ENCODE measurements at places on chromosomes 7 and 10. TPM values are rescaled to one million over a fixed set of nuclear protein-coding genes. Genes with fewer than 3 reads are reported as not detected.

Gene TES
- 128 TPM for total RNA-seq

Gene CPA2
- not detected for total RNA-seq

- DNase-seq: no peak
- H3K36me3 ChIP-seq: no peaks in the 10 kb centered on the region
- H3K4me3 ChIP-seq: no peak overlapping the region
- peak overlapping the region; percentile 79 for H3K27ac ChIP-seq
These were observed 11.6 kb downstream of the TMEM273 start for GRCh38 chr10:49176310-49177268.

- H3K27me3 ChIP-seq: peaks cover 31% of the 10 kb centered on the region
- no peaks in the 10 kb centered on the region for H3K36me3 ChIP-seq
- H3K4me3 ChIP-seq: no peak overlapping the region
- no peak overlapping the region for H3K27ac ChIP-seq
- H3K4me1 ChIP-seq: no peaks in the 10 kb centered on the region
These were observed 96.0 kb upstream of the IKZF1 start for GRCh38 chr7:50208378-50208982.

DNA sequence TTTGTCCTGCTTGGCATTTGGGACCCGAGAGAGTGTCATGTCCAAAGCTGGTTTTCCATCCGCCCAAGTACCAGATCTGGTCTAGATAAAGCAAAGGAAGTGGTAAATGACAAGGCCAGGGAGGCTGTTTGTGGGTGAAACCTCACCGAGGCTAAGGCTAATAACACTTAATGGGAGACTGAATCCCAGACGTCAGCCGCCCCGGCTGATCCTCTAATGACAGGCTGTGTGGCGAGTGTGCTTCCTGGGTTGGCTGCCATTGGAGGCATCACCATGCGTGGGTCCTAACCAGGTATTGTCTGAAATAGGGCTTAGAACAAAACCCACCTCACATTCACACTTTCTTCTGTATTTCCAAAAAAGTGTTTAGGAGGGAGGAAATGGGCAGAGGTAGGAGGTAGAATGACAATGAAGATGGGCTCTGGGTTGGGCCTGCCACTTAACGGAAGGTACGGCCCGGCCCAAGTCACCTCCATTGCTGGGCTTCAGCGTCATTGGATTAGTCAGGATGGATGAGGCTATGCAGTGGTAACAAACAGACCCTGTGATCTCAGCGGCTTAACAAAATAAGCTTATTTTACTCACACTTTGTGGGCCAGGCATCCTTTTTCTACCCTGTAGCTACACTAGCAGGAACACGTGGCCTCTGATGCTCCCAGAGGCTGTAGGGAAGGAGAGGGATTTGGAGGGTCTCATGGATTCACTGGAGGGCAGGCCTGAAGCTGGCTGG is 59.7 kb downstream of the PROSER2 start:
- H3K36me3 ChIP-seq: no peaks in the 10 kb centered on the region
- peak overlapping the region; percentile 9 for H3K4me3 ChIP-seq
- H3K27me3 ChIP-seq: no peaks in the 10 kb centered on the region
- peak overlapping the region; percentile 100 for H3K27ac ChIP-seq

DNA sequence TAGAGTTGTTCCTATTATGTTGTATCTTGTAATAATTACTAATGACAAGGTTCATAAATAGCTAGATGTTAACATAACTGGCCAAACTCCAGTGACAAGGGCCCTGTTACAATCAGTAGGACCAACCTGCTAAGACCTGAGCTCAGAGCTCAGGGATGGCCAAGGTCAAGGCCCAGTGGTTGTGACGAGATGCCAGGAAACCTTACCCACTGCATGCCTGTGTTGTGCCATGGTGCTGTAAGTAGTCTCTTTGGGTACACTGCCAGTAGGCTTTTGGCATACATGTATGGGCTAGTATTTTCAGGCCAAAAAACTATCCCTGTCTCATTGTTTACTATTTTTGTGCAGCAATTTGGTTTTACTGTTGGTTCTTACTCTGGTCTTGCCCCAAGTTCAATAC is 7.9 kb upstream of the IDI2 start:
- H3K27ac ChIP-seq: no peak overlapping the region
- H3K4me1 ChIP-seq: peaks cover 11% of the 10 kb centered on the region
- no peaks in the 10 kb centered on the region for H3K36me3 ChIP-seq
- no peaks in the 10 kb centered on the region for H3K27me3 ChIP-seq
- H3K4me3 ChIP-seq: no peak overlapping the region

DNA sequence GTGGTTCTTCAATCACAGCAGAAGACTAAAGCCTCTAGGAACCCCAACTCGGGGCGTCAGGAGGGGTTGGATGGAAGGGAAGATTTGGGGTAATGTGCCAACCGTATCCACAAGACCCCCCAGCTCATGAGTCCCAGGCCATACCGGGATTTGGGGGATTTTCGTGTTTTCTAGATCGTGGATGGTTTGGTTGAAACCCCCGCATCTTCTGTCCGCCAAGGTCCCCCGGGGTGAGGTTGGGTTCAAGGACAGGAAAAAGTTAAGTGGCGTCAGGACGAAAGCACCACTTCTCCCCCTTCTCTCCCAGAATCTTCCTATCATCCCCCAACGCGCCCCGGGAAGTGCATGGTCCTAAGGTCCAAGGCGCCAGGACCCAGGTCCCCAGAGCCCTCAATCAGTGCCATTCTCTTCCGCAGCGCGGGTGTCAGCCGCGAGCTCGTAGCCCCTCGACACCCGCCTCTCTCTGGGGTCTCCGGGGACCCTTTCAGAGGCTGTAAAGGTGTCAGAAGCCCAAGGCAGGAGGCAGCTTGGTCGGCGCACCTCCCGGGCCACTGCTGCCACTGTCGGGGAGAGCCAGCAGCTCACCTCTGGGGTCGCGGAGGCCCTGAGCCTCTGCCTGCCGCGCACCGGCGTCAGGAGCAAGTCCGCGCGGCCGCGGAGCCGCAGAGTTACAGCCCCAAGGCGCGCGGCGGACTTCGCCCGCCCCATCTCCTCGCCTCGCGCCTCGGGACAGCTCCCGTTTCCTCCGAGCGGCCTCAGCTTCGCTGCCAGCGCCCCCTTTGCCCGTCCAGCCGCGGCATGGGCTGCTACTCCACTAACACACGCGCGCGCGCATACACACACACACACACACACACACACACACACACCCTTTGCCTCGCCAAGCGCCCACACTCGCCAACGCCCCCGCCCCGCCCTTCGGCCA is 1.5 kb downstream of the MKX start:
- peak overlapping the region; percentile 86 for H3K4me3 ChIP-seq
- DNase-seq: peak; percentile 29
- H3K27ac ChIP-seq: no peak overlapping the region
- H3K4me1 ChIP-seq: peaks cover 16% of the 10 kb centered on the region
- H3K36me3 ChIP-seq: no peaks in the 10 kb centered on the region
- peaks cover 16% of the 10 kb centered on the region for H3K27me3 ChIP-seq

GRCh38 chr10:28722065-28722803 is 44.9 kb downstream of the BAMBI start:
- H3K27me3 ChIP-seq: no peaks in the 10 kb centered on the region
- peaks cover 21% of the 10 kb centered on the region for H3K4me1 ChIP-seq
- peak; percentile 35 for DNase-seq
- H3K27ac ChIP-seq: no peak overlapping the region

GRCh38 chr10:88913788-88914187 is 33.7 kb downstream of the STAMBPL1 start:
- no peaks in the 10 kb centered on the region for H3K27me3 ChIP-seq
- H3K4me3 ChIP-seq: no peak overlapping the region
- DNase-seq: no peak
- no peaks in the 10 kb centered on the region for H3K4me1 ChIP-seq
- no peak overlapping the region for H3K27ac ChIP-seq

DNA sequence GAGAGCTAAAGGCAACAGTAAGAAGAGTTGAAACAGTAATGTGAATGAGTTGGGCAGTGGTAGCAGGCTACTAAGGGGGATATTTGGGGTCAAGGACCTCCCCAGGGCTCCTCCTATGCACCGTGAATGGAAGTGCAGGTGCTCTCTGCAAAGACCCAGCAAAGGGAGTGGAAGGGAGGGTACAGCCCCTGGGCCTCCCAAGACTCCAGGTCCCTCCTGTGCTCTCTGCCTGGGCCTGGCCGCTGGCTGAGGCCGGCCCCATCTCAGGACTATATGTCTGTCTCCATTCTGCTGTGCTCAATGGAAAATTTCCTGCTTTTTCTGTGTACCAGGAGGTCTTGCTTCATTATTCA is 372.1 kb upstream of the MKI67 start:
- no peak overlapping the region for H3K27ac ChIP-seq
- no peaks in the 10 kb centered on the region for H3K36me3 ChIP-seq
- H3K4me1 ChIP-seq: no peaks in the 10 kb centered on the region
- H3K4me3 ChIP-seq: no peak overlapping the region
- H3K27me3 ChIP-seq: no peaks in the 10 kb centered on the region
- no peak for DNase-seq

GRCh38 chr7:30276203-30276900 is 8.0 kb upstream of the ZNRF2 start:
- H3K4me3 ChIP-seq: no peak overlapping the region
- no peak overlapping the region for H3K27ac ChIP-seq
- no peaks in the 10 kb centered on the region for H3K4me1 ChIP-seq
- peak; percentile 82 for DNase-seq

DNA sequence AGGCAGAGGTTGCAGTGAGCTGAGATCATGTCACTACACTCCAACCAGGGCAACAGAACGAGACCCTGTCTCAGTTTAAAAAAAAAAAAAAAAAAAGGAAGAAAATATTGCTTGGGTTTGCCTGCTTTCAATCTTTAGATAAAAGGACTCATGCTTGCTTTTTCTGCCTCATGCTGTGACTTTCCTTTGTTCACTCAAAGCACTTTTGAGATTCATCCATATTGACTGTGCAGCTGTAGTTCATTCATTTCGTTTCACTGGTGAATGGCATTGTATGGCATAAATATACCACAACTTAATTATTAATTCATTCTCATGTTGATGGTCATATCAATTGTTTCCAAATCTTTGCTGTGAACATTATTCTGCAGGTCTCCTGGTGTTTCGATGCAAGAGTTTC is 97.6 kb upstream of the NFE2L3 start:
- H3K36me3 ChIP-seq: no peaks in the 10 kb centered on the region
- H3K4me3 ChIP-seq: no peak overlapping the region
- no peaks in the 10 kb centered on the region for H3K4me1 ChIP-seq
- H3K27ac ChIP-seq: no peak overlapping the region

DNA sequence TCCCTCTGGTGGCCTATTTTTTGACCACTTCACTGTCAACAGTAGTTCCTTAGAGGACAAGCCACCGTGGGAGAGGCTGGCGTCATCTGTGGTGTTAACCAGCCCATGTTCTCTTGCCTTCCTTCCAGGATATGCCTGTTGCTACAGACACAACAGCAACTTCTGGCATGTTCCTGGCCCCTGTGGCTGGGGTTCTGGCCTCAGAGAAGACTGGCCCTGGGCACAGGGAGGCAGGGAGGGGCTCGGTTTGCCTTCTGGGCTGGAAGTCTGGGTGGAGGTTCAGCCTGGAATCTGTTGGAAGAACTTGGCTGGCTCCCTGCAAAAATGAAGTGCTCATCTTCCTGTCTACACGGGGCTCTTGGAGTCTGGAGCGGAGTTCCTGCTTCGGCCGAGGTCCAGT is 25.7 kb downstream of the GOLGA7B start:
- H3K4me3 ChIP-seq: no peak overlapping the region
- no peak for DNase-seq
- no peaks in the 10 kb centered on the region for H3K27me3 ChIP-seq
- H3K27ac ChIP-seq: no peak overlapping the region
- no peaks in the 10 kb centered on the region for H3K36me3 ChIP-seq
